T-helper 1 cell (primary cell): ENCODE measurements at places on chromosomes 4 and X.
A peak's percentile ranks its signal among the peaks of the same experiment; 100 is the strongest.

GRCh38 chrX:109831326-109831985 is 98.4 kb upstream of the ACSL4 start:
- no peak for DNase-seq

DNA sequence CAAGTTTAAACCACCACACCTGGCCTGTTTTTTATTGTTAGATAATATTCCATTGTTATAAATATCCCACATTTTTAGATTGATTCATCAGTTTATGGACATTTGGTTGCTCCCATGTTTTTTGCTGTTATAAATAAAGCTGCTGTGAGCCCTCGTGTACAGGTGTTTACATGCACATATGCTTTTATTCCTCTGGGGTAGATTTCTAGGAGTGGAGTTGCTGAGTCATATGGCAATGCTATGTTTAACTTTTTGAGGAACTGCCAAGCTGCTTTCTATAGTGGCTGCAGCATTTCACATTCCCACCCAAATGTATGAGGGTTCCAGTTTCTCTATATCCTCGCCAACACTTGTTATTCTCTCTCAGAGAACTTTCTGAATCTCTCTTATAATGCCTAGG is 90.5 kb downstream of the TBL1X start:
- DNase-seq: no peak

DNA sequence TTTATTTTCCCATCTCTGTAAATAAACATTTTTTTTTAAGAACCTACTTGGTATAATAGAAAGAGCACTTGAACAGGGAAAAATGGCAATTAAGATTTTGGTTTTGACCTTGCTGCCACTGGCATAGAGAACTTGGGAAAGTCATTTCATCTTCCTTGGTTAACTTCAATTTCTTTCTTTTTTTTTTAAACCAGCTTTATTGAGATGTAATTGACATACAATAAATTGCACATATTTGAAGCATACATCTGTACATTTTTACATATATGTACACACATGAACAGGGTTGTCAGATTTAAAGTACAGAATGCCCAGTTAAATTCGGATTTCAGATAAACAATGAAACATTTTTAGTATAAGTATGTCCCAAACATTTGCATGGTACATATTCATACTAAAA is 103.0 kb upstream of the RAPGEF2 start:
- DNase-seq: no peak

- DNase-seq: no peak
Observed at GRCh38 chr4:127118681-127119080, 514.1 kb upstream of the INTU start.

GRCh38 chr4:182600856-182601255 is 316.3 kb downstream of the DCTD start:
- DNase-seq: no peak

GRCh38 chrX:136310411-136310810 is 9.6 kb downstream of the ADGRG4 start:
- DNase-seq: no peak

- DNase-seq: no peak
Observed at GRCh38 chr4:100525686-100526085, 7.9 kb upstream of the EMCN start.

DNA sequence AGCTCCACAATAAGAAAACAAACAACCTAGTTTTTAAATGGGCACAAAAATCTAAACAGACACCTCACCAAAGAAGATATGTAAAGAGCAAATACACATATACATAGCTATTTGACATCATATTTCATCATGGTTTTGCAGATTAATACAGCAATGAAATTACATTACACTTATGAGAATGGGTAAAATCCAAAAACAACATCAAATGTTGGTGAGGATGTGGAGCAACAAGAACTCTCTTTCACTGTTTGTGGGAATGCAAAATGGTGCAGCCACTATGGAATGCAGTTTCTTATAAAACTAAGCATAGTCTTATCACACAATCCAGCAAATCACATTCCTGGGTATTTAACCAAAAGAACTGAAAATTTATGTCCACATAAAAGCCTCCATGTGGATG is 25.0 kb downstream of the TLR6 start:
- DNase-seq: no peak

DNA sequence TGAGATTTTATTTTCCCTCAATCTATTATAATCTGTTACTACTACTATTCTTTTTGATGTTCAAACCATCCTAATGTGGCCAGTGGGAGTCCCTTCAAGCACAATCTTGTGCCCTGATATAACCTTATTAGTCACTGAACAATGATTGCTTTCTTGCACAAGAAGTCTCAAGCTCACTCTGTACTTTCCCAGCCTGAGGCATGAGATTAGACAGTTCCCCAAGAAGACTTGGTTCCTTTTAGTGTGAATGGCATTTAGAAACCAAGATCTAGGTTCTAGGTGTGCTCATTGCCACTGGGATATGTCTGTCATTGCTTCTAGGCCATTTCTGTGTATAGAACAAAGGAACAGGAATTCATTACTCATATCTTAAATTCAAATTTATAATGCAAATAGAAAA is 28.0 kb upstream of the RBM41 start:
- no peak for DNase-seq

DNA sequence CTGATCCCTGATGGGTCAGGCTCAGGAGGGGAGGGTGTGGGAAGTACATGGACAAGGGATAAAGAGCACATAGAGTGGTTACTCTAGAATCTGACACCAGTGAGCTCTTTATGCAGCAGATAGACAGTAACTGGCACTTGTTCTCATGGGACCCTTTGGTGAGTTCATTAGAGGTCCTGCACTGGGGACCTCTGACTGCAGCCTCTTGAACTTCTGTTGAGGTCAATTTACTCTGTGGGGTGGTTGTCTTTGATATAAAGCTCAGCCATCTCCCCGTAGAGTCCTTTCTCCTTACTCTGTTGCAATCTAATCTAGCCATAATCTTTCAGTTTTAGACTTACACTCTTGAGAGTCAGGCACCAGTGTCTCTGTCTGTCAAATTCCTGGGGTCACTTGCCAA is 222.4 kb downstream of the GPAT3 start:
- no peak for DNase-seq

DNA sequence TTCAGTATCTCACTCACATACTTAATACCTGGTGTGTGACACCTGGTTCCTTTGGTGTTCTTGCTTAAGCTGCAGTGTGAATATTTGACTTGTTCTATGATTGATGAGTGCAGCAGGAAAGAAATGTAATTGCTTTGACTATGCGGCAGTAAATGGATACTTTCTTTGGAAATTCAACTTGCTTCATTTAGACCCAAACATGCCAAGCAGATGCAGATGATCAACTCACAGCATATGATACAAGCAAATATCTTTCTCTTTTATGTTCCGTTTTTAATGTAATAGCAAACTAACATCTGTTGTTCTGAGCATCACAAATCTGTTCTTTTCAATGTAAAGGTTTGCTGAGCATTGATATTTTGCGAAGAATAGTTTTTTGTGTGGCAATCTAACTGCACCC is 549.5 kb downstream of the C4orf33 start:
- DNase-seq: no peak

DNA sequence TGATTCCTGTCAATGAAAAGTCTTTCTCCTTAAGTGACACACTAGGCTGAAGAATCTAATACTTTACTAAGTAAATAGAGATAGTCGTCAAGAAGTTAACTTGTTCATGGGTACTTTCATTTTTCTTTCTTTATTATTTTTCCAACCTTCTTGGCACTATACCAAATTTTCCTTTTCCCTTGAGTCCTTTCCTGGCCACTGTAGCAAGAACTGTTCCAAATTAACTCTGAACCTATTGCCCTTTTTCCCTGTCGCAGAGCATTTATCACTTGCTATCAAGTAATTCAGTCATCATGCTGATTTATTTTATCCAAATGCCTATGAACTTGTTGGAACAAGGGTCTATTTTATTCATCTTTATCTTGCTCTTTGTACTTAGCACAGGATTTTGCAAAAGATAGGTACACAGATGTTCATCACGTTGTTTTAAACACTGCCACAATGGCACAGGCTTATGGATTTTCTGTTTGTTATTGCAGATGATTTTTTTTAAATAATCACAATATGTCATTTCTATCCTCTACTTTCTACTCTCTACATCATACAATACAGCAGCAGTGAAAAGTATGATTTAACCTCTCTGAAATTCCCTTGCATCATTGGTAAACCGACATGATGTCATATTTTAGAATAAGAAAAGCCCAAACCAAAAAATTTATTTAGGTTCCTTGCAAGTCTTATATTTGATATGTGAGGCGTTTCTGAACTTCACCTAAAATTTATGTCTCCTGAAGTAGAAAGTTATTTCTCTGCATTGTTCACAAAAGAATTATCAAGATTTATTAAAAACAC is 2352.3 kb downstream of the PCDH7 start:
- DNase-seq: no peak

- no peak for DNase-seq
Observed at GRCh38 chrX:281166-281999, at the start of gene PLCXD1. Gene PLCXD1, plus strand, starts transcription at chrX:281381. Its CDS starts 2,807 bp downstream, at chrX:284188.

GRCh38 chr4:113050371-113050755 is 910 bp downstream of the ANK2 start:
- no peak for DNase-seq

- no peak for DNase-seq
Observed at GRCh38 chr4:159979351-159979750, 876.5 kb downstream of the RAPGEF2 start.

DNA sequence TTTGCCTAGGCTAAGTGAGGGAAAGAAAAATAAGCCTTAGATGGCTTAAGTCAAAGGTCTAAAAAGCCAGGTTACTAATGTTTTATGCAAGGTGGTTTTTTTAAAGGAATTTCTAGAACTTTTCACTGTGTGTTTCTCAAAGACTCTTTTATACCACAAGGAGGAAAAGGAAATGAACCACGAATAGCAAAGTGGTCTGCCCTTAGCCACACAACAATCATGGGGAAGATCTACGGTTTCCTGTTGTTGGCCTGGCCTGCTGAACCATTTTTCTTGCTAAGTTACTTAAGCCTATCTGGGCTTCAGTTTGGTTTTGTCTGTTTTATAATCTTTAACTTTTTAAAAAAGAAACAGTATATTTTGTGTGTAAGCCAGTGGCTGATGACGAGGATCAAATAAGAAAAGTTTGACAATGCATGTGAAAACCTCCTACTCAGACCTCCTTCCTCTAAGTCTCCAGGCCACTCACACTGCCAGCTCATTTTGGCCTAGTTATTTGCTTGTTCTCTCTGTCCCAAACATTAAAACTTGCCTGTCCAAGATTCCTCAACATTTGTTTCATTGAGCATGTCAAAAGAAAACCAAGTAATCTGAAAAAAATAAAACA is 56.7 kb upstream of the COL25A1 start:
- DNase-seq: no peak

- no peak for DNase-seq
Observed at GRCh38 chr4:75514949-75515612, 808 bp downstream of the THAP6 start.

DNA sequence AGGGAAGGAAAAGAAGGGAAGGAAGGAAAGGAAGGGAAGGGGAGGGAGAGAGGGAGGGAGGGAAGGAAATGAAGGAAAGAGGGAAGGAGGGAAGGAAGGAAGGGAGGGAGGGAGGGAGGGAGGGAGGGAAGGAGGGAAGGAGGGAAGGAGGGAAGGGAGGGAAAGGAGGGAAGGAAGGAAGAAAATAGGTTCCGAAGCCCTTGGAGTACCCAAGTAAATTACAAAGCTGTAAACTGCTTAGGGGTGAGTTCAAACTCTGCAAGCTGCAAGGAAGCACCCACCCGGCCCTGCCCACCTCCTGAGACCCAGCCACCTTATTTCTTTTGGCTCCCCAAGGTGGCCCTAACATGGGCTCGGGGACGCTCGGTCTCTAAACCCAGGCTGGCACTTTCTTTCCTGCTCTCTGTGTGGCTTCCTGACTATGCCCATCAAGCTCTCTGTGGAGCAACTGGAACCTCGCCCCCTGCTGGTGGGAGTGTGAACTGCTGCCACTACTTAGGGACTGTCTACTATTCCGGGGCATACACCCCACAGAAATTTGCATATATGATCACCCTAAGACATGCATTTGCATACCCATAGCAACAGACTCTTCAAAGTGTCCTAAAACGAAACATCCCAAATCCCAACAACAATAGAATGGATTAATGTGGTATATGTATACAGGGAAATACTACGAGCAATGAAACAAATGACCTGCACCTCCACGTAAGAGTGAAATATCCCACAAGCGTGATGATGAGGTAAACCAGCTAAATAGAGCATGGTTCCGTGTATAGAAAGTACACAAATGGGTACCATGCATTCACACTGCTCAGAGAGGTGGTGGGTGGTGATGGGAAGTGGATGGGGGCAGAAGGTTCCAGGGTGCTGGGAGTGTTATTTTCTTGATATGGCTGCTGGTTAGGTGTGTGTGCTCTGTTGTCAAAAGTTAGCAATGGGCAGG is 151.7 kb upstream of the TBL1X start:
- peak; percentile 30 for DNase-seq

- no peak for DNase-seq
Observed at GRCh38 chr4:13236485-13236884, 247.7 kb downstream of the RAB28 start.

DNA sequence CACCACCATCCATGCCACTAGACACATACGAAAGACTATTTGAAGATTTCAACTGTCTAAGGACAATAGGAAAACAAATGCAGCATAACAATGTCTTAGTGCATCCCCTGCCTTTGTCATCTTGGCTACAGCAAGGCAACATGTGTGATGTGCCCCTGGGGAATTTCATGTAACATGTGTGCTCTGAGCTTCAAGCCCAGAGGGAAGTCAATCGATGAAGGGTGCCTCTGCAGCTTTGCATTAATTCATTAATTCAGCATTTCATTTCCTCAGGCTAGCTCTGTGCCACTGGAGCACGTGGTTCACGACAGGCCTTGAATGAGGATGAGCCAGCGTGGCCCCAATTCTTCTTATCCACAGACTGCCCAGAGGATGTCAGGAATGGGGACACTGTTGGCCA is 253.9 kb upstream of the GPC4 start:
- no peak for DNase-seq

DNA sequence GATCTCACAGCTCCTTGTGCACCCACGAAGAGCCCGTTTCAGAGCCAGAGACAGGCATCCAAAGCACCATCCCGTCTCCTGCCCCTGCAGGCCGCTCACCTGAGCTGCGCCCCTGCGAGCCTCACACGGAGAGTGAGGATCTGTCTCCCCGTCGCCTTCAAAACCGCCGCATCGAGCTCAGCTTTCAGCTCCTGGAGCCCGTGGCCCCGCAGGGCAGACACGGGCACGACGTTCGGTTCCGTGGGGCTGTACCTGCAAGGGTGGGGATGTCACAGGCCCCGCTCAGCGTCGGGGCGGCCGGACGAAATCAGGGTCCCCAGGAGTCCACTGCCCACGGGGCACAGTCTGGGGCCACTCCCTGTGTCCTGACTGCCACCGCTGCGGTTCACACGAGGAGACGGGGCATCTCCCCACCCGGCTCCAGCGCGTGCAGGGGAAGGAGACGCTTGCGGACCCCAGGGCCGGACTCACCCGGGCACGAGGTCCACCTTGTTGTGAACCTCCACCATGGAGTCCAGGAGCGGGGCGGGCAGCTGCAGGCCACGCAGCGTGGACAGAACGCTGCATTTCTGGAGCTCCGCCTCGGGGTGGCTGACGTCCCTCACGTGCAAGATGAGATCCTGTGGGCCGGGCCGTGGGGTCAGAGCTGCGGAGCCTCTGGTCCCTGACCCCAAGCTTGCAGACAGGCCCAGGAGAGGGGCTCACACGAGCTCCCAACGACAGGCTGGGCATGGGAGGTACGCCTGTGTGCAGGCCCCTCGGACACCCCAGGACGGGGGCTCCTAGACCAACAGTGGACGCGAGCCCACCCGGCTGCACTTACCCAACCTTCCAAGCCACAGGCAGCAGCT is 11.1 kb downstream of the GTPBP6 start:
- no peak for DNase-seq

GRCh38 chr4:84497504-84498202 is 1.4 kb downstream of the NKX6-1 start:
- DNase-seq: no peak
